ENCODE measurements at places on chromosomes 1 and 21. TPM values are rescaled to one million over a fixed set of nuclear protein-coding genes. Genes with fewer than 3 reads are reported as not detected.

The BSND gene
- total RNA-seq = not detected

The VWA5B1 gene
- total RNA-seq = not detected

DNA sequence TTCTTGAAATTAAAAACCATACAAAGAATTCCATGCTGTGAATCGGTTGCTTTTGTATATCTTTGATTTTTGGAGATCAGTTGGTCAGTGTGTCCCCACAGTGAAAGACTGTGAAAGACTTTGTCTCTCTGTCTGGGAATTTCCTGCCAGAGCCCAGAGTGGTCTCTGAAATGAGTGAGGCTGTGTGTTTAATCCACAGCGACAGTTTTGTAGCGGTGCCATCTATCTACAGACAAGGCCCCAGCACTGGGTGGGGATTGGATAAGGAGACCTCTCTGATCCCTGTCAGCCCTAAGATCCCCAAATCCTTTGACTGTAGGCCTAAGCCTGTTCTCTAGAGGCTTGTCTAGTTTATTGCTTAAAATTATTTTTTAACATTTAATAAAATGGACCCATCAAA is 10.3 kb downstream of the GPR25 start:
- DNase-seq = no peak
- peaks cover 35% of the 10 kb centered on the region for H3K4me1 ChIP-seq
- H3K4me3 ChIP-seq = no peak overlapping the region
- H3K27ac ChIP-seq = no peak overlapping the region
- H3K36me3 ChIP-seq = no peaks in the 10 kb centered on the region

GRCh38 chr1:116942344-116942743 is 32.6 kb downstream of the PTGFRN start:
- no peaks in the 10 kb centered on the region for H3K27me3 ChIP-seq
- DNase-seq = peak; percentile 13
- peaks cover 30% of the 10 kb centered on the region for H3K4me1 ChIP-seq
- H3K4me3 ChIP-seq = no peak overlapping the region
- no peaks in the 10 kb centered on the region for H3K36me3 ChIP-seq
- no peak overlapping the region for H3K27ac ChIP-seq

DNA sequence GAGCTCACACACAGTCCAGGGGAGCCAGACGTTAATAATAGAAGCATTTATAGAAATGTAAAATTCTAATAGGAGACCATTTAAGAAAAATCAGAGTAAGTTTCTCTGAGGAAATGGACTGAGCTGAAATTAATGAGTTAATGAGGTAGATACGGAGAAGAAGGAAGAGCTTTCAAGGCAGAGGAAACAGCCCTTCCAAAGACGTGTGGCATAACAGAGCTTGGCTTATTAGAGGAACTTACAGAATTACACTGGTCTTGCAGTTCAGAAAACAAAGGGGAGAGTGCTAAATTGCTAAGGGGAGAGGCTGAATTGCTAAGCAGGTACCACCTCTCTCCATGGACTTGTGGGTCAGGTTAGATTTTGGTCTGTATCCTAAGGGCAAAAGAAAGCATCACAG is 8.2 kb upstream of the PIGK start:
- DNase-seq = no peak
- no peaks in the 10 kb centered on the region for H3K27me3 ChIP-seq
- no peaks in the 10 kb centered on the region for H3K4me1 ChIP-seq
- H3K36me3 ChIP-seq = peaks cover 11% of the 10 kb centered on the region

DNA sequence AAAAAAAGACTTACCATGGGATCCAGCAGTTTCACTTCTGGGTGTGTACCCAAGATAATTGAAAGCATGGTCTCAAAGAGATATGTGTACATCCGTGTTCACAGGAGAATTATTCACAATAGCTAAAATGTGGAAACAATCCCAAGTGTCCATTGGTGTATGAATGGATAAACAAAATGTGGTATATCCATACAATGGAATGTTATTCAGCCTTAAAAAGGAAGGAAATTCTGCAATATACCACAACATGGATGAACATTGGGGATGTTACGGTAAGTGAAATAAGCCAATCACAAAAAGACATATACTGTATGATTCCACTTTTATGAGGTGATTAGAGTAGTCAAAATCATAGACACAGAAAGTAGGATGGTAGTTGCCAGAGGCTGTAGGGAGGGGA is 7.0 kb upstream of the TUT4 start:
- H3K4me3 ChIP-seq = no peak overlapping the region
- H3K36me3 ChIP-seq = no peaks in the 10 kb centered on the region
- H3K4me1 ChIP-seq = peaks cover 4% of the 10 kb centered on the region
- no peaks in the 10 kb centered on the region for H3K27me3 ChIP-seq
- H3K27ac ChIP-seq = no peak overlapping the region
- DNase-seq = no peak

DNA sequence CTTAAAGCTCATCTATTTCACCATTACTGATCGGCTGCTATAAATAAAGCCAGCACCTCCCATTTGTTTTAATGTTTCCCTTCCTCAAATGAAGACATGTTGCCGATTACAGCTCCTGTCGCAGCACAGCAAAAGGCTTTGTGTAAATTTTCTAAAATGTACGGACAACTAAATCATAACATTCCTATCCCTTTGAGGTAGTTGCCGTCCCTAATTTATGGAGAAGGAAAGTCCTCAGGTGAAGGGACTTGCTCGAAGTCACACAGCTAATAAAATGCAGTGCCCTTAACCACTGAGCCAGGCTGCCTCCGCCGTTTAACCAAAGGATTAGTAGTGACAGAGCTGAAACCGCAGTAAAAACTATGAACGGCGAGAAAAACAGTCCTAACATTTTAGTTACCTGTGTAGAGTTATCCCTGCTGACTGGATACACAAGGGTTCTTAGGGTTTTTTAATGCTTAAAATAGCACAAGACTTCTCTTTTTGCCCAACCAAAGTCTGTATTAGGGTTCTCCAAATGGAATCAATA is 871 bp downstream of the PINK1 start:
- peaks cover 11% of the 10 kb centered on the region for H3K4me1 ChIP-seq
- peak overlapping the region; percentile 73 for H3K27ac ChIP-seq
- H3K4me3 ChIP-seq = peak overlapping the region; percentile 81
- no peaks in the 10 kb centered on the region for H3K36me3 ChIP-seq

- peaks cover 25% of the 10 kb centered on the region for H3K4me1 ChIP-seq
- peak overlapping the region; percentile 70 for H3K27ac ChIP-seq
- H3K4me3 ChIP-seq = no peak overlapping the region
Measured at GRCh38 chr21:30717105-30717504, 1.5 kb downstream of the KRTAP21-3 start.

DNA sequence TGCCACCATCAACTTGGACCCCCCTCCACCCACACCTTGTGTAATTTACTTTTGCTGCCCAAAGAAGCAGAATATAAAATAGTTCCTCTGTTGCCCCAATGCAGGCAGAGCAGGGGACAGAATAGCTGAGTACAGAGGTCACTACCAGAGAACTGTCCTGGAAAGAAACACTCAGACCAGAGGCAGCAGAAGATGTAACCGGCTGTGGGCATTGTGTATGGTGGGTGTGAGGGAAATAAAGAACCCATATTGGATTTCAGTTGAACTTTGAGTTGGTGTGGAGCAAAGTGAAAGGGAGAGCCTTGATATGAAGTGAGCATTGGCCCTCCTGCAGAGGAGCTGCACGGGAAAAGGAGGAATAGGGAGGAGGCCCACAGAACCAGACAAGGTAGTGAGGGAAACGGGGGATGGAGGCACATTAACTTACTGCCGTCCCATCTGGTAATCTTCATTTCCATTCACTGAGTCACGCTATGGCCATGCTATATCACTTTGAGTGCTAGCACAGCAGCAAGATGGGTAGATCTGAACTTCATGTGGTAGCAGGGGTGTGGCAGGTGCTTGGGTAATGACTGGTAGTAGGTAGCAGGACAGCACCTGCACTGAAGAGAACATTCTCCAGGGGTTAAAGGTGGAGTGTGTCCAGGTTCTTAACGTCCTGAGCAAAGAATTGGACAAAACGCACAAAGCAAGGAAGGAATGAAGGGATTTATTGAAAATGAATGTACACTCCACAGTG is 56.3 kb upstream of the FBXO28 start:
- no peaks in the 10 kb centered on the region for H3K27me3 ChIP-seq
- H3K4me3 ChIP-seq = no peak overlapping the region
- no peaks in the 10 kb centered on the region for H3K36me3 ChIP-seq
- no peak for DNase-seq
- H3K4me1 ChIP-seq = no peaks in the 10 kb centered on the region

Data from activated CD8-positive, alpha-beta T cell treated with anti-CD3 and anti-CD28 coated beads for 36 hours (primary cell).